Common myeloid progenitor, CD34-positive (primary cell): ENCODE measurements at places on chromosomes 5 and 9.

GRCh38 chr5:6365977-6366590 is 12.3 kb downstream of the MED10 start:
- peak; percentile 69 for DNase-seq

- no peak for DNase-seq
Observed at GRCh38 chr5:78178356-78178755, 116.1 kb downstream of the AP3B1 start.

GRCh38 chr5:117095346-117096332 is 521.0 kb upstream of the SEMA6A start:
- DNase-seq: no peak

GRCh38 chr9:105047742-105048041 is 119.7 kb upstream of the ABCA1 start:
- DNase-seq: no peak

GRCh38 chr5:96033116-96033515 is 71.5 kb upstream of the ELL2 start:
- DNase-seq: no peak

GRCh38 chr9:127572961-127573721 is 38.9 kb upstream of the STXBP1 start:
- DNase-seq: no peak

GRCh38 chr9:10062629-10063395 is 550.0 kb downstream of the PTPRD start:
- DNase-seq: no peak

DNA sequence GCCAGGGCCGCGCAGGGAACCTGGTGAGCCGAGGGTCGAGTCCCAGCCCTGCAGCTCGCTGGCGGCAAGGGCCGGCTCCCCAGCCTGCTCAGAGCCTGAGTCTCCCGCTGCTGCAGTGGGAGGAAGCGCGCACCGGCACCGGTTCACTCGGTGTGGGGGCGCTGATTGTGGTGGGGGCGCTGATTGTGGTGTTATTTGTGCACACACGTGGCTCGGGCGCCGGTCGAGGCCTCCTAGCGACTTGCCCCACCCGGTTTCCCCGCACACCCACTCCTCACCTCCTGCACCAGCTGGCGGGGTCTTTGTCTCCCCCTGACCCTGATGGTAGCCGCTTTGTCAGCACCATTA is 266.7 kb downstream of the NSG2 start:
- no peak for DNase-seq

GRCh38 chr5:32780508-32780919 is 69.4 kb downstream of the NPR3 start:
- DNase-seq: no peak

DNA sequence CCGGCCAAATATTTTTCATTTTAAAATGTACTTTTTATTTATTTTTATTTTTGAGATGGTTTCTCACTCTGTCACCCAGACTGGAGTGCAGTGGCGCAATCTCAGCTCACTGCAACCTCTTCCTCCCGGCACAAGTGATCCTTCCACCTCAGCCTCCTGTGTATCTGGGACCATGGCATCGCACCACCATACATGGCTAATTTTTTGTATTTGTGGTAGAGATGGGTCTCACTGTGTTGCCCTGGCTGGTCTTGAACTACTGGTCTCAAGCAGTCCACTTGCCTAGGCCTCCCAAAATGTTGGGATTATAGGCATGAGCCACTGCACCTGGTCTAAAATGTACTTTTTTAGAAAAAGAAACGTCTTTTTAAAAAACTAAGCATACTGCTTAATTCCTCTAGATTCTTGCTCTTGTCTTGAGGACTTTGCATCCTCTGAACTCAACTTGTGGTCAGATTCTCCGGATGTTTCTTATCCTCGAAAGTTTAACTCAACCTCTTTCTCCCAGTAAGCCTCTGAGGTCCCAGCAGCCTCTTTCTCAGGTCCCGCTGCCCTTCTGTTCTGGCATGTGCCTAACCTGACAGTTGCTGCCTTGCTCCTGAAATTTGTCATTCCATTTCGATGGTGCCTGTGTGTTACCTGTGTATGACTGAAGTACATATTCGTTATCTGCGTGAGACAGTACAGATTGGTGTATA is 63.0 kb downstream of the TRIO start:
- no peak for DNase-seq

DNA sequence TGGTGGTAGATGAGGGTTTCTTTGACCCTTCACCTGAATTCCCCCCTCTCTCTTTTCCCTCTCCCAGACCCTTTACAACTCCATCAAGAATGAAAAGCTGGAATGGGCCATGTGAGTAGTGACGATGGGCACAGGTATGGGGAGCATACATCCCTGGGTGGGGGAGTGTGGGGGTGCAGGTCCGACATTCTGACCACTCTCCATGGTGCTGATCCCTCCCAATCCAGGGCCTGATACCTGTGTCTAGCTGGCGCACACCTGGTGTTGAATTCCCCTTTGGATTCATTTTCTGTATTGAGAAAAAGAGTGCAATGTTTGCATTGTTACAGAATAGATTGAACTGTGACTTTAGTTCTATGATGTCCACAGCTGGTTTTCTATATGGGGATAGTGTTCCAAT is 40.0 kb downstream of the PSD2 start:
- DNase-seq: no peak

DNA sequence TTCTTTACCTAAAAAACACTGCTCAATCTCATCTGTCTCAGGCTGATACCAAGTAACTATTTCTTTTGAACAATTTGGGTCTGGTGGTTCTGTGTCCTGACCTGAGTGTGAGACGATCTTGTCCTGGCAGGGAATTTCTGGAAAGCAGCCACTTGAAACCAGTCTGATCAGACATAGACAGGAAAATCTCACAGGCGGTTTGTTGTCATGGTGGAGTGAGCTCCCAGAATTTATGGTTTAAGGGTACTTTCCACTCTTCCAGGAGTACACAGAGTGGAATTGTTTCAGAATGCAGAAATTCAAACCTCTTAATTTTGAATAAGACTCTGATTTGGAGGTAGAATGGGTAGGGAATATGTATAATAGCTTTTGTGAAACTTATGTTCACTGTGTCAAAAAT is 268.2 kb downstream of the ISL1 start:
- DNase-seq: no peak

DNA sequence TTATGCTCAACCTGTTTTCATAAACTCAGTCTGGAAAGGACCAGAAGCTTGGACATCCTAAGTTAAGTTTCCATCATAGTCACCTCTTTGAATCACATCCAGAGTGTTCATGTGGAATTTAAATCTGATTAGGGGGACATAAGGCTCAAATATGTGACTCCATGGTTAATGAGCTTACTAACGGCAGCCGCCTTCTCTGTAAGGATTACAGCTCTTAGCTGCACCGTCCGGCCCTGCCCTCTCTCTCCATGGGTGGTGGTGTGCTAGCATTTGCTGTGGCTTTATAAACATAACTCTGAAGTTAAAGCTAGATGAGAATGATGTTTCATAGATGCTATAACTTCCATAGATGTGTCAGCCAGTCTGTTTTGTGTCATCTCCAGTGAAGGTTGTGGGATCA is 156.5 kb downstream of the TRIO start:
- no peak for DNase-seq

DNA sequence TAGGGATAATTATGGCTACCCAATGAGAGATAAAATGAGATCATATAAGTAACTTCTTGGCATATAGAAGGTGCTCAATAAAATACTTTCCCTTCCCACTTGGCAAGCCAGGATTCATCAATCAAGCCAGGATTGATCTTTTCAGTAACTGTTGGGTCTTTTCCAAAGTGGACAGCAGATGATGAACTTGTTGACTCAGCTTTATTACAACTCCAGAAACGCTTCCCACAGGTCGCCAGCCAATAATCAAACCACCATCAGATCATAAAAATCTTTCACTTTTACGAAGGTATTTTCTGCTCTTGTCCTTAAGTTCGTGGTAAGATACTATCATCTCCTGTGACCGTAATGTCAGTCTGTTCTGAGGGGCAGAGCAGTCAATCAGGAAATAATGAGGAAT is 39.8 kb upstream of the WHRN start:
- DNase-seq: no peak

DNA sequence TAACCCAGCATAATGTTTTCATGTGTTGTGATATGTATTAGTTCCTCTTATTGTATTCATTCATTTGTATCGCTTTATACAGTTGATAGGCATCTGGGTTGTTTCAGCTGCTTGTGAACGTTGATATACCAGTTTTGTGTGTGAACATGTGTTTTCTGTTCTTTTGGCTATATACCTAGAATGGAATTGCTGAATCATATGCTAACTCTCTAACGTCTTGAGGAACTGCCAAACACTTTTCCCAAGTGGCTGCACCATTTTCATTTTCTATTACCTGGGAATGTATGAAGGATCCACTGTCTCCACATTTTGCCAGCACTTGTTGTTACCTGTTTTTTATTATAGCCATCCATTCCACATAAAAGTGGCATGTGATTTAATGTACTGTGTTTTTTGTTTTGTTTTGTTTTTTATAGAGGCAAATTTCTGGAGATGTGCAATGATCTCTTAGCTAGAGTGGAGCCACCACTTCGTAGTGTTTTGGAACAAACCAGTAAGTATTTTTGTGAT is 34.6 kb downstream of the HSPA4 start:
- no peak for DNase-seq

DNA sequence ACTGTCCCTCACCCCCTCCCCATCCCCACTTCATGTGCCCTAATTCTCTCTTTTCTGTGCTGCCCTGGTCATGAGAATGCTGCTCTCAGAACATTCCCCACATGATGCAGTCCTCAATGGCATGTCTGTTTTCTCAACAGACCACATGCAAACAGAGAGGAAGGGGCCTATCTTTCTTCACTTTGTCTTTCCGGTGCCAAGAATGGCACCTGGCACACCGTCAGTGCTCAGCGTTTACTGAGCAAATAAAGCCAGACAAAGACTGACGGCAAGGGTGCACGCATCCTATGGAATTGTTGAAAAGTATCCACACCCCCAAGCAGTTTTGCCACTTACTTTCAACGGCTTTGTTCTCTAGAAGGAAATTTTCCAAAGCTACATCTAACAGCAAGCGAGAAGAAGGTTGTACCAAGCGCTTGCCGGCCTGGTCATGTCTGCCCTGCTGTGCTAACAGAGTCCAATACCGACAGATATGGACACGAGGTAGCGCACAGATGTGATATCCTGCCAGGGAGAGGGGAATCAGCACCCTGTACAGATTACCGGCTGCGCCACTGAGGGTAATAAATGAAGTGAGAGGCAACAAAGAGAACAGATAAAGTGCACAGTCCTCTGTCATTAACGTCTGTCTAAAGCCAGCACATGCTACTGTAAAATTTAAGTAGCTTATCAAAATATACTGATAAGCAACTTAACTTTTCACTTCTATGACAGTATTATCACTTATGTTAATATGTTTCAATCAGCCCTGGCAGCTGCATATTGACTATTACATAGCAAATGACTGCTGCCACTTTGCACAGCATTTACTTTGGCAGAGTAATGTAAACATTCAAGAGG is 251.7 kb downstream of the DENND1A start:
- DNase-seq: no peak

GRCh38 chr9:128528445-128529160 is 23.8 kb upstream of the SPTAN1 start:
- no peak for DNase-seq

GRCh38 chr9:125088752-125089151 is 54.6 kb downstream of the SCAI start:
- no peak for DNase-seq

DNA sequence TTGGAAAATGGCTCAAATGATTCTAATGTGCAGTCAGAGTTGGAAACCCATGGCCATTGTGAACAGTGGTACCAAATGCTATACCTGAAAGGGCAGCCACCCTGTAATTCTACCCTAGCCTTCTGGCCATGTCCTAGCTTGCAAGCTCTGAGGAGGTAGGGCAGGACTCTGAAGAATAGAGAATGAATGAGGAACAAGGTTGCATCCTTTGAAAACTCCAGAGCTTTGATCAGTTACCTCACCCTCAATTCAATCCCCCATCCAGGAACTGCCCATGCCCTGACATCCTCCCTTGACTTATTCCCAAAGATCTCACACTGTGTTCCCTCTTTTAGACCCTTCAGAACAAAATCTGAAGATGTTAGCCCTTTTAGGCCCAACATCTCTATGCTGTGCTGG is 17.8 kb upstream of the ERMP1 start:
- DNase-seq: no peak

DNA sequence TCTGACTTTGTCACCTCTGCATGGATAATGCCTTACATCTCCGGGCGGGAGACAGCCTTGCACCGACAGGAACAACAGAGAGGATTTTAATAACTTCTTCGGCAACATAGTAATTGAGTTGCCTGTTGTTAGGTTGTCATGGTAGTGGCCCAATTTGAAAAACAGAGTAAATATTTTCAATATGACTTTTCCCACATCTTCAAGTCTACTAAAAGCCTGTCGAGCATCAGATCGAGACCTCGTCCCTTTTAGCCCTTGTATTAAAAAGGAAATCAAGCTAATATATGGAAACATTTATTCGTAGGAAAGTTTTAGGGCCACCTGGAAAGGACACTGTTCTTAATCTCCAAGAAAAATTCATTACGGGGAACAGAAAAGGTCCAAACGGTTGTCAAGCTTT is 70.8 kb upstream of the FCN2 start:
- DNase-seq: no peak

GRCh38 chr9:38342532-38342931 is 50.0 kb upstream of the ALDH1B1 start:
- DNase-seq: no peak

- DNase-seq: no peak
Observed at GRCh38 chr5:67878933-67879332, 336.6 kb upstream of the PIK3R1 start.

DNA sequence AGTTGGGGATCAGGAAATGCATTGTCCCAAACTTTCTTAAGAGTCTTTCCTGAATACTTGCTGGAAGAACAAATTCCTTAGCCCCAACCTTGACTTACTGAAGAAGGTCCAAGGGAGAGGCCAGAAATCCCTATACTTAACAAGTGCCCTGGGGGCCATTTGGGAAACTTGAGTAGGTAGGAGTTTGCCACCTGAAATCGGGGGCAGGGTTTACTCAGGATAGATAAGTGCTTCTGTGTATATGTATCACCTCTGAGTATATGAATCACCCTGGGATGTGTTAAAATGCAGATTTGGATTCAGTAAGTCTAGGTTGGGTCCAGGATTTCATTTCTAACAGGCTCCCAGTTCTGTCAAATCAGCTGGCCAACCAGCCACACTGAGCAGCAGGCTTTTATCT is 47.9 kb upstream of the MYO10 start:
- no peak for DNase-seq

DNA sequence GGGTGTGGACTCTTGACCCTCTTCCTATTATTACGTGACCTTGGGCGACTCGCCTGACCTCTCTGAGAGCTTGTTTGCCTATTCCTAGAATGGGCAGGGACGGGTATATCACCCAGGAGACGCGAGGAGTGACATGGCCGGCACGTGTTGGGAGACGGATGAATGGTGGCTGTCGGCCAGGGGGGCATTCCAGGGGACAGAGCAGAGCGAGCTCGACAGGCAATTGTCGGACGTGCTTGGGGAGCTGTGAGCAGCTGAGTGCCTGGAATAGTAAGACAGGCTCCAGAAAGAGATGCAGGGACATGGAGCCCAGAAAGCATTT is 29.3 kb upstream of the UNC5A start:
- no peak for DNase-seq

DNA sequence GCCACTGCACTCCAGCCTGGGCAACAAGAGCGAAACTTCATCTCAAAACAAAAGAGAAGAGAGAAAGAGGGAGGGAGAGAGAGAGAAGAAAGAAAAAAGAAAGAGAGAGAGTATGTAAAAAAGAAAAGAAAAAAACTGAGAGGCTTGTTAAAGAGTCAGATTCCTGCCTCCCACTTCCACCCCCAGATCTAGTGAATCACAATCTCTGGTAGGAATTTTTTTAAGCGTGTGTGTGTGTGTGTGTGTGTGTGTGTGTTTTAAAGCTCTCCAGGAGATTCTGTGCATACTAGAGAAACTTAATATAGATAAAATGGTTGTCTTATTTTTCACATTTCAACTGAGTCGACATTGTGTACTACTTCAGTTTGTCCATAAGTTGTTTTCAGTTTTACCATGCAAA is 32.0 kb downstream of the SAR1B start:
- DNase-seq: no peak
